ENCODE measurements at places on chromosomes 6 and 20.

DNA sequence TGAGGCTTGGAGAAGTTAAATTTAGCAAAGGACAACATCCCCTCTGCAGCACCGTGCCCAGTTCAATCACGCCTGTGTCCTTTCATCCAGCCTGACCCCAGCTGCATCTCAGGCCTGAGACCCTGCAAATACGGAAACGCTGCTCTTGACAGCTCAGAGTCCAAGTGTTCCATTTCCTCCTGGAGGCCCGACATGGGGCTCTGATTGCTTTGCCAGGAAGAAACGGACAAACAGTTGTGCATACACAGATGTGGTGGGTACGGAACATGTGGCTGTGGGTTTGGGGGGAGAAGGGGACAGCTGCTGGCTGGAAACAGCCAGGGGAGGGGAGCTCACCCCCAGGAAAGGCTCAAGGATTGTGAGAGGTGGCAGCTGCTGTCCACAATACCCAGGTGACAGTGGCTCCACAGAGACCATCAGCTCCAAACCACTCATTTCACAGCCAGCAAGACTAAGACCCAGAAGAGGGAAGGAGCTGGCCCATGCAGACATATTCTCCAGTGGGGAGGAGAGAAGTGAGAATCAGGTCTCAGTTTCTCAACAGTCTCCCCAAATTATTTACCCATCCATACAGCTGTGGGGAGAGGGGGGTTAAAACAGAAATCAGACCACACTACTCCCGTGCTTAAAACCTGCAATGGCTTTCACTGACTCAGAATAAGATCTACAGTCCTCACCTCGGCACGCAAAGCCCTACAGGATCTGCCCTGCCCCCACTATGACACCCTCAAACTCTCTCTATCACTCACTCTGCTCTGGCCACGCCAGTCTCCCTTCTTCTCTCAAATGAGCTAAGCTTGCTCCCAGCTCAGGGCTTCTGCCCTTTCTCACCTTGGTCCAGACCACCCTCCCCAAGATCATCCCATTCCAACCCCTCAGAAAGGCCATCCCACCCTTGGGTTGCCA, 89.1 kb downstream of the PREX1 start:
- peak; percentile 56 for DNase-seq

GRCh38 chr6:95244751-95245150, 332.6 kb upstream of the MANEA start:
- DNase-seq = no peak

- DNase-seq = no peak
Observed at GRCh38 chr6:50116797-50117542, 67.2 kb upstream of the DEFB112 start.

- DNase-seq = no peak
Observed at GRCh38 chr6:96116674-96117073, 100.9 kb downstream of the FUT9 start.

GRCh38 chr6:39527792-39528564, 197.2 kb downstream of the KIF6 start:
- DNase-seq = no peak

DNA sequence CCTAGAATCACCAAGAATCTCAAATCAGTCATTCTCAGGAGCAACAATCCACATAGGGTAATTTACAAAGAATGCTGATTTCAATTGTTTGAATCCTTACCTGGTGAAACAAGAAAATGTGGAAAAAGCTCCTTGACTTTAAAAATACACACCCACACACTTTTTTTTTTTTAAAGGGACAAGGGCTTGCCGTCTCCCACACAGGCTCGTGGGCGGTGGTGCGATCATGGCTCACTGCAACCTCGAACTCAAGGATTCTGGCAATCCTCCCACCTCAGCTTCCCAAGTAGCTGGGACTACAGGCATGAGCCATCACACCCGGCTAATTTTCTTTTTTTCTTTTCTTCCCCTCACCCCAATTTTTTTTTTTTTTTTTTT, 30.7 kb downstream of the PARD6B start:
- DNase-seq = no peak

DNA sequence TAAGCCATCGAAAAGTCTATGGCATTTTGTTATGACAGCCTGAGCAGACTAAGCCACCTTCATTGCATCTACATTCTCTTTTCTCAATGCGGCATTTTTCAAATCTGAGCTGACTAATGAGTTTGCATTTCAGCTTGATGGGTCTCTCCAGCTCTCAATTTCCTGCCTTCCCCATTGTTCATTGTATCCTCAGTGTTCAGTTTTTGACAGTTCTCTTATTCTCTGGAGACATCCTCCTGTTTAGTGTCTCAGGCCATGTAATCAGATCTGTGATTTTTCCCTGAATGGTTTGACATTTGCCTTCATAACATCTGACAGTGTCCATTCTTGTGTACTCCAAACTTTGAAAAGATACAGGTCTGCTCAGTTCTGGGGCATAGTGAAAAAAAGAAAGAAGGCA, 27.9 kb upstream of the MCM3 start:
- no peak for DNase-seq

- no peak for DNase-seq
Observed at GRCh38 chr20:33926425-33926824, 67.3 kb upstream of the RALY start.

- no peak for DNase-seq
Observed at GRCh38 chr6:21300439-21300838, 293.1 kb upstream of the SOX4 start.

DNA sequence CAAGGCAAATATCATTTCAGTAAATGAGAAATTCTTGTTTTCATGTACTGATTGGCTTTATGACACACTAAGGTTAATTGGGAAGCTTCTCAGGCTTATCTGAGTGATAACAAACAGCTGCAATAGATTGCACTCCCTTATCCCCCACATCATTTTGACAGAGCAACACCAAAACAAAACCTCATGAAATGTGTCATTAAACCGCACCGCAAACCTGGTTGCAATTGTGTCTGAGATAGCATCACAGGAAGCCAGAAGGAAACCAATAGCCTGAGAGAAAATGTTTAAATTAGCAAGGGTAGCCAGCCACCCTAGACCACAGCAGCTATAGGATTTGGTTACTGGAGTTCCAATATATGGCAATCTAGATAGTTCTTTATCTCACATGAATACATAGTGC, 31.6 kb upstream of the LAMA4 start:
- DNase-seq = peak; percentile 32

- DNase-seq = no peak
Observed at GRCh38 chr6:105483492-105483891, 80.6 kb upstream of the PREP start.

DNA sequence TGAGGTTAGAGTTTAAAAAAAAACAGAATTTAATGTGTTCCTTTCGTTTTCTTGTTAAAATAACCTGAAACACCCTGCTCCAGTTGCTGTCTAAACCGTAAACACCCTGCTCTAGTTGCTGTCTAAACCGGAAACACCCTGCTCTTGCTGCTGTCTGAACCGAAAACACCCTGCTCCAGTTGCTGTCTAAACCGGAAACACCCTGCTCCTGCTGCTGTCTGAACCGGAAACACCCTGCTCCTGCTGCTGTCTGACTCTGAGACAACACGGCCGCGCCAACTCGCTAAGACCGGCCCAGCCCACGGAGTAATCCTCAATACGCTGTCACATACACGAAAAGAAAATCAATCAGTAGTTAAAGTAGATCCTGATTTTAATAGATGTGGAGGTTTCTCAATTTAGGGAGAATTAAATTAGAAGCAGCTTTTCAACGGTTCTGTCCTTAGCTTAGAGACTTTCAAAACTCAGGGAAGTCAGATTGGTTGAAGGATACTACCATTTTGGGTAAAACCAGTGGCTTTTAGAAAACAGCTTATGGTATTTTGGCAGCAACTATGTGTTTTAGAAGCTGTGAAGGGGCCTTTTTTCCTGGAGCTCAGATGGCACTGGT, 98.3 kb downstream of the RAMACL start:
- peak; percentile 99 for DNase-seq

- no peak for DNase-seq
Observed at GRCh38 chr20:9515741-9516233, 1.4 kb downstream of the LAMP5 start.

- no peak for DNase-seq
Observed at GRCh38 chr6:74319292-74319691, 623.3 kb downstream of the CD109 start.

- DNase-seq = no peak
Observed at GRCh38 chr20:51594236-51595057, 51.9 kb upstream of the NFATC2 start.

DNA sequence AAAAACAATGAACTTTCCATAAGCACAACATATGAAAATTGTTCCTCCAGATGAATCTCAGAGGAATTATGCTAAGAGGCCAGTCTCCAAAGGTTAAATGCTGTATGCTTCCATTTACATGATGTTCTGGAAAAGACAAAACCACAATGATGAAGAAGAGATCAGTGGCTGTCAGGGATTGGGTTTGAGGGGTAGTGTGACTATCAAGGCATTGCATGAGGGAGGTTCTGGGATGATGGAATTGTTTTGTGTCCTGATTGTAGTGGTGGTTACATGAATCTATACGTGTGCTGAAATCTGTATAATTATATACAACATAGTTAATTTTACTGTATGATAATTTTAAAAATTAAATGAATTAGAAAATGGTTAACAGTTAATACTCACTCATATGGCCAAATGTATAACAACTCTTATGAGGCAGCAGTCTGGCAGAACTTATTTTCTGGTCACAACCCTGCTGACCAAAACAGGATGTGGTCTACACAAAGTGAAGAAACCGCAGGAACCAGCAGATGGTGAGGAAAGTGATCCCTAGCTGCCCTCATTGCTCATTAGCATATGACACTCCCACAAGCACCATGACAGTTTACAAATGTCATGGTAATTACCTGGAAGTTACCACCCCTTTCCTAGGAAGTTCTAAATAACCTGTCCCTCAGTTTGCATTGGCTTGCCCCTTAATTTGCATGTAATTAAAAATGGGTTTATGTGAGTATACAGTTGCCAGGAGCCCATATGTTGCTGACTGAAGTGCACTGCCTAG, 31.9 kb downstream of the NSFL1C start:
- peak; percentile 36 for DNase-seq

DNA sequence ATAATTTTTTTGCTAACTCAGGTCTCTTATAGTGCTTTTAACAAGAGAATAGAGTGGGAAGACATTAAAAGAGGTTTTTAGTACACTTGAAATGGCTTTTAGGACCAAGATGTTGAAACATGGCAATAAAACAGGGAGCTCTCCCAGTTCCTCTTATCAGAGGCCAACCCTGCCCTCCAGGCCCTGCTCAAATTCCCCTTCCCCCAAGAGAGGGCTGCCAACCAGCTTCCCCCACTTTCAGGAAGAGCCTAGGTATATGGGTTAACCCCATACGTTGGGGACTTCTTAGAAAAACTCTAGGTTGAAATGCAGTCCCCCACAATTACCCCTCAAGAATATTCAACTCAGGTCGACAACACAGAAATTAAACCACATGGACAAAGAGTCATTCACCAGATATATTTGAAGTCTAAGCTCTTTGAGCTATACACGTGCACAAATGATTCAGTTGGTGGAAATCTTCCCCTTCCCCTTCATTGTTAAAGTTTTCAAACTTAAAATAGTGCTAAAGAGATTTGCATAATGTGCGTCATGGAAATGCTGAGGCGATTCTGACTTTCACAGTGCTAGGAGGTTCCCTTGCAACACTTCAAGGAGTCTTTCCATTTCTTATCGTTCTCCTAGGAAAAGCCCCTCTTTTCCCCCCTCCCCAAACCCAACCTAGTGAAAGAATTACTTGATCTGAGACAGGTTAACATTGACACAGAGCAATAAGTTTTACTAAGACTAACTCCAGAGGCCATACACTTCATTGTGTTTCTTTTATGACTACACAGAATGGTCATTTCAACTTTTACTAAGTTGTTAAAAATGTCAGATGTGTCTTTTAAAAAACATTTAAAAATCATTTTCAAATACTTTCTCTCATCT, 49.8 kb upstream of the ENPP5 start:
- peak; percentile 15 for DNase-seq

DNA sequence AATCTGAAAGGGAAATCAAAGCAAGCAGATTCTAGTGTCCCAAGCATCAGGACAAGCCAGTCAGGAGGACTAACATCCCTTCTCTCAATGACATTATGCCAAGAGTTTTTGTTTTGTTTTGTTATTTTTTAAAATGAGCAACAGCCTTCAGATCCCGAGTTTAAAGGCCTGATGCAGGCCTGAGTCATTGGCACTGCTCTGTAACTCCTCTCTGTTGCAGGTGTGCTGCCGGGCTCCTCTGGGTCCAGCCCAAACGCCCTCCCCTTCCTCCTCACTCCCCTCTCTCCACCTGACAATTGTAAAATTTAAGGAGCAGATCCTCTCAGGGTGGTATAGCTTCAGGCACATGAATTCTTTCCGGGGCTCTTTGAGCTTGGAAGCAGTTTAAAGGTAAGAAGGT, 502.0 kb downstream of the BMP2 start:
- DNase-seq = no peak

GRCh38 chr6:140063021-140063399, 688.6 kb upstream of the CITED2 start:
- DNase-seq = no peak

- DNase-seq = no peak
Observed at GRCh38 chr6:10084111-10084986, 330.5 kb downstream of the TFAP2A start.

- no peak for DNase-seq
Observed at GRCh38 chr6:5095236-5095635, 10.1 kb downstream of the PPP1R3G start.

GRCh38 chr6:42690151-42690702, 32.2 kb downstream of the PRPH2 start:
- no peak for DNase-seq
